ENCODE measurements at places on chromosomes 1 and 21. TPM values are rescaled to one million over a fixed set of nuclear protein-coding genes. Genes with fewer than 3 reads are reported as not detected.

Gene TSEN15
- 52.3 TPM for total RNA-seq

GRCh38 chr1:155064111-155064831, 731 bp downstream of the EFNA4 start:
- peak; percentile 59 for DNase-seq

GRCh38 chr1:173332026-173332425, 124.9 kb upstream of the TNFSF4 start:
- no peak for DNase-seq

GRCh38 chr1:228898582-228898992, 163.3 kb downstream of the RHOU start:
- DNase-seq: no peak

GRCh38 chr1:147478521-147478920, 62.8 kb upstream of the BCL9 start:
- DNase-seq: no peak
